Stimulated activated CD4-positive, alpha-beta T cell treated with anti-CD3 and anti-CD28 coated beads, Interleukin-1b, Interleukin-23, amount 100 ng/mL, for 1 hour (primary cell): ENCODE measurements at places on chromosomes 7 and 10.

- DNase-seq = no peak
These were observed 27.1 kb upstream of the ZNF107 start for GRCh38 chr7:64638822-64639221.

- DNase-seq = no peak
These were observed 5.2 kb downstream of the GOT1 start for GRCh38 chr10:99425204-99425603.

DNA sequence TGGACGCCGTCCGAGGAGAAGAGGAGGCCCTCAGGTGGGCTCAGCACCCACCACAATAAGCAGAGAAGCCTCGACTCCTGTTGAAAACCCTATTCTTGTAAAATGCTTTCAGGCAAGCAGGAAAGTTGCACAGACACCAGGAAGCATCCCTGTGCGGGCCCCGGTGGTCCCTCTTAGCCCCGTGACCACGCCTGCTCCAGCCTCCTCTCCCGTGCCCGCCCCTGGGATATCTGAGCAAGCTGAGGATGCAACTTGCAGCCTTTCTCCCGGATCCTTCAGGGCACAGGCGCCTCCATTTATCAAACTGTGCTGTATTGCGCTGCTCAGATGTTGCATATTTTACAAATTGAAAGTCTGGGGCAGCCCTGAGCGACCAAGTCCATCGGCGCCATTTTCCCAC lies 72.7 kb downstream of the CFAP46 start:
- DNase-seq = no peak

DNA sequence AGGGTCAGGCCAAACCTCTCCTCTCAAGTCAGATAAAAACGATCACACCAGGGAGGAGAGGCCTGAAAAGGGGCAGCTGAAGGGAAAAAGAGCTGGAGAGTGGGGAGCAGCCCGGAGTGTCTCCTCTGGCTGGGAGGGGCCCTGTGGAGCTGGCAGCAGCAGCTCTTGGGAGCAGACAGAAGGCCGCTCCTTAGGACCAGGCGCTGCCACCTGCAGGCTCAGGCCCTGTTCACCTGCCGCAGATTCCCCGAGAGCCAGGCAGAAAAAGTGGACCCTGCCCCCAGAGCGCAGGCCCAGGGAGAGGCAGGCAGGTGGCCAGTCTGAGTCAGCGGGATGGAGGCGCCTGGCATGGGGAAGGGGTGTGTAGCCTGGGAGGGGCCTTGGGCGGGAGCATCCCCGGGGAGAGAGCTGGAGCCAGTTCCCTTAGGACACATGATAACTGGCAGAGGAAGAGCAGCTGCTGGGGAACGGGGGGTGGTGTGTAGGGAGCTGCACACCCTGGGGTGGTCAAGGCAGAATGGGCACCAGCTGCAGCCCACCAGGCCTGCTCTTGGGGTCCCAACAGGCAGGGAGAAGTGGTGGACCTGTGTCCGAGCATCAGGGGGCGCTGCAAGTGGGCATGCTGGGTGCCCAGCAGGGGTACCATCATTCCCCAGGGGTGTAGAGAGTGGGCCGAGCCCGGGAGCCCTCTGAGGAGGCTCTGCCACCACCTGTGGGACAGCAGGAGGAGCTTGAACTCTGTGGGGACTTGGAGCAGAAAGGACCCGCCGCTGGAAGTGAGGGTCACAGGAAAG lies 177.2 kb upstream of the RHEB start:
- no peak for DNase-seq

GRCh38 chr10:99520040-99520846 lies 12.5 kb upstream of the NKX2-3 start:
- no peak for DNase-seq
